Cortex of kidney (tissue), 1 donor: ENCODE measurements at places on chromosomes 6 and 20.

DNA sequence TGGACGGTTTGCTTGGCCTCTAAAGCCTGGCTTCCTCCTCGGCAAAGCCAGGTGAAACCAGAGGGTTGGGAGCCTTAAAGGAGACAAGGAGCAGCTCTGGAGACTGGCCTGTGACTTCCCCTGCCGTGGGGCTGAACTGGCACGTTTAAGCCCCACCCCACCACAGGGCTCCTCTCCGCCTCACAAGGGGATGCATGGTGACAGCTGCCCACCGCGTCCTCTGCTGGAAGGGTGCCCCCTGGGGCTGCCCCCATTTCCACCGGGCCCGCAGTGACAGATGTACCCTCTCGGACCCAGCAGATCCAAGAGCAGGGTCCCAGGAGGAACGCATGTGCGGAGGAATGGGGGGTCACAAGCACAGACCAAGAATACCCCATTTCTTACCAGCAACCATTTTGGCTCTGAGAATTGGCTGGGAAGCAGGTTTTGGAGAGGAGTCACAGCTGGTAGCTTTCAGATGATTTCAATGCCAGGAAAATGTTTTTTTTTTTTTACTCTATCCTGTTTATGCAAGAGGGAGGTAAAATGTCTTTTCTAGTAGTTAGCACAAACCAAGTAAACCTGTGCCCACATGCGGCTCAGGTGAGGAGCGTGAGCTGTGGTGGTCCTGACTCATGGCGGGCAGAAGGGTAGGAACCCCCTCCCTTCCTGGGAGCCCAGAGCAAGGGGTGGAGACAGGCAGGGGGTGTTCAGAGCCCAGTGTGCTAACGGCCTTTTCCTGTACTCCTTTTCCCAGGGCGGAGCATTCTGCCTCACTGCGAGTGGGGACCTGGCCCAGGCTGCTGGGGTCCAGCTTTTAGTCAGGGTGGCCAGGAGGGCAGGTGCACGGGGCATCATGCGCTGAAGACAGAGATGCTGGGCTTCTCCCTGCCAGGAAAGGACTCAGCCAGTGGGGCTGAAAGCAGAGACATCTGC is 33.0 kb downstream of the FRMD1 start:
- DNase-seq: no peak

DNA sequence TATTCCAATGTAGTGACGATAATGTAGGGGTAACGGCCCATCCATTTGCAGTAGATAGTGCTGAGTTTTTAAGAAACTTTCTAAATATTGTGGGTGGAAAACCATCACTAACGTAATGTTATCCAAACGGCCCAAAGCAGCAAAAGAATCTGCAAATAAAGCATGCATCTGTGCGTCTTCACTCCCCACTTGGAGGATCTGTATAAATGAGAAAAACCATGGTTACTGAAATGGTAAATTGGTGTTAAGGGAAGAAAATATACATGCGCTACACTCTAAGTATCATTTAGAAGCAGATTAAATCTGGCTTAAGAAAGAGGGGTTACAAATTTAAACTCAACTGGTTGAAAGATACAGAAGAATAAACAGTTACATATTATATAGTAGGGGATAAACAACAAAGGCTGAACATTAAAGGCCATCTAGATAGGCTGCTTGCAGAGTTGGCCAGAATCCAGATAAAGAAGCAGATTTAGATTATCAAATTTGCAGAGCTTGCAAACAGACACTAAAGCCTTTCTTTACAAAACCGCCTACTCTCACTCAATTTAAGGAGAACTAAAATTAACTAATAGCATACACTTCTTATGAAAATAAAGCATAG is 93.3 kb downstream of the SESN1 start:
- DNase-seq: no peak

GRCh38 chr20:14775778-14776177 is 438.4 kb upstream of the FLRT3 start:
- no peak for DNase-seq

DNA sequence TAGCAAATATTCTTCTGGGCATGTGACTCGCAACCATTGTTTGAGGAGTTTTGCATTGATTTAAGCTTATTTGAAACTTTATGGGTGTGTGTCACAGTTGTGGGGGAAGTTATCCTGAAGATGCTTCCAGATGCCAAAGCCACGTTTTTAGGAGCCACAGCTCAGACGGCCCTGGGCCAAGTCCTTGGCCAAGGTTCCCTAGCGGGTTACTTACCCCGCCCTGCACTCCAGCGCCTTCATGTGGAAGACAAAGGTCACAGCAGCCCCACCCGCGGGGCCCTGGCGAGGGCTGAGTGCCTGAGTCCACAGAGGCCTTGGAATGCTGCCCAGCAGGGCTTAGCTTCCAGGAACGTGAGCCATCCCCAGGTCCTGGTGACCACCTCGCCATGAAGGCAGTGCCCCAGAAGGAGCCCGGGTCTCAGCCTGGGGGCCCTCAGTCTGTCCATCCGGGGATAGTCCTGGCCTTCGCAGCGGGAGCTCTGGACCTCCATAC is 308.3 kb downstream of the CDH4 start:
- no peak for DNase-seq
